ENCODE measurements at places on chromosomes 5 and 9.

DNA sequence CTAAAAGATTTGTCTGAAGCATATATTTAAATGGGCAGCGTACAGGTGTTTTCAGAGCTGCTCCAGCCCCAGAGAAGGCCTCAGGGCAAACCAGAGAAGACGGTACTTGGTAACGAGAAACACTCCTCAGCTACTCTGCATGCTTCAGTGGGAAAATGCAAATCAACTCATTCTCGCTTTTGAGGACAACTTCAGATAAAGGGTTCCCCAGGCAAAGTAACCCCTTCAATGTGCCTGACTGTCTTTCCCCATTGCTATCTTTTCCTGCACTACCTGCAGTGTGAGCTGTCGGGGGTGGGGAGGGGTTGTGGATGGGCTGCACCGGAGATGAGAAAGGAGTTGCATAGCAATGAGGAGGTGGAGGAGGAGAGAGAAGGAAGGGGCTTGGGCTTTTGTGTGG lies 339.7 kb upstream of the CLINT1 start:
- no peak for DNase-seq

DNA sequence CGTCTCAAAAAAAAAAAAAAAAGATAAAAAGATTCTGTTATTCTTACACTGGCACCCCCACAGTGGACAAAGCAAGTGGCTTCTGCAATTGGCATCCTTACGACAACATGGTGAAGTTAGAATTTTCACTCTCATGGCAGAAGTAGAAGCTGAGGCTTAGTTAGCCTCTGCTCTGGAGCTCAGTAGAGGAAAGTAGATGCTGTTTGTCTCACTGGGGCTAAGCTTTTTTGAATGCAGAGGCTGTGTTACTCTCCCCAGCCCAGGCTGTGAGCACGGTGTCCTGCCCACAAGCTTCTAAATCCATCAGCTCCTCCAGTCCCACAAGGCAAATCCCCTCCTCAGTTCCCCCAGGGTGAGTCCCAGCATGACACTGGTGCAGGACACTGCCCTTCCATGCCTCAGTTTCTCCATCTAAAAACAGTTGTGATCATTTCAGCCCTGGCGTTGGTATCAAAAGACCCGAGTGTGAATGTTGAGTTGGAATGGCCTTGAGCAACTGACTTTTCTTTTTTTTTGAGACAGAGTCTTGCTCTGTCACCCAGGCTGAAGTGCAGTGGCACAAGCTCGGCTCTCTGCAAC lies 22.6 kb upstream of the PHF19 start:
- DNase-seq: no peak

GRCh38 chr5:174751154-174752000 lies 27.0 kb downstream of the MSX2 start:
- no peak for DNase-seq

DNA sequence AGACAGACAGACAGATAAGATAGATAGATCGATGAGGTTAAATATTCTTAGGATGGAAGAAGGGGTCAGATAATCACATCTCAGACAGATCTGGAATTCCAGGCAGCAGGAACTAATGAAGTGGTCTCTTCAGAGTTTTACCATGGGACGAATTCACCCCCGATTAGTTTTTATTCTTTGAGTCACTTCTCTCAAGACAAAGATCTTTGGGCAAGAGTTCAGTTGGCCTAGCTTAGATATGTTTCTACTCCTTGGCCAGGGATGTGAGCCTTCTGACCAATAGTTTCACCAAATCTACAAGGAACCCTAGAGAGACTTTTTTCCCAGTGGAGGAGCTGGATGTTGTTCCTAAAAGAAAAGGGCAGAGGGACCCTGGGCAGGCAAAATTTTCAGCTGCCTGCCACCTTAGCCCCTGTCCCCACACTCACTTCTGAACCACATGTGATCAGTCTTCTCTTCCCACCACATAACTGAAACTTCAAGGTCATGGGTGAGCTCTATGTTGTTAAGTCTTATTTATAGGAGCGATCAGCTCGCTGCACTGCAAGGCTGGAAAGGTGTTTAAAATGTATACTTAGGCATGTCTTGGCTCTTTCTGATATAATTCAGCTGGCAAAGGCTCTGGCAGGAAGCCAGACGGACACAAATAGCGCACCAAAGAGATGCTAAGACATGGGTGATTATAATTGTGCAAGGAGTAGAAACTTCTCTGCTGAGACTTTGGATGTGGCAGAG lies 132.9 kb downstream of the PALM2AKAP2 start:
- no peak for DNase-seq

- no peak for DNase-seq
Observed at GRCh38 chr5:38297830-38298608, 39.7 kb downstream of the EGFLAM start.

DNA sequence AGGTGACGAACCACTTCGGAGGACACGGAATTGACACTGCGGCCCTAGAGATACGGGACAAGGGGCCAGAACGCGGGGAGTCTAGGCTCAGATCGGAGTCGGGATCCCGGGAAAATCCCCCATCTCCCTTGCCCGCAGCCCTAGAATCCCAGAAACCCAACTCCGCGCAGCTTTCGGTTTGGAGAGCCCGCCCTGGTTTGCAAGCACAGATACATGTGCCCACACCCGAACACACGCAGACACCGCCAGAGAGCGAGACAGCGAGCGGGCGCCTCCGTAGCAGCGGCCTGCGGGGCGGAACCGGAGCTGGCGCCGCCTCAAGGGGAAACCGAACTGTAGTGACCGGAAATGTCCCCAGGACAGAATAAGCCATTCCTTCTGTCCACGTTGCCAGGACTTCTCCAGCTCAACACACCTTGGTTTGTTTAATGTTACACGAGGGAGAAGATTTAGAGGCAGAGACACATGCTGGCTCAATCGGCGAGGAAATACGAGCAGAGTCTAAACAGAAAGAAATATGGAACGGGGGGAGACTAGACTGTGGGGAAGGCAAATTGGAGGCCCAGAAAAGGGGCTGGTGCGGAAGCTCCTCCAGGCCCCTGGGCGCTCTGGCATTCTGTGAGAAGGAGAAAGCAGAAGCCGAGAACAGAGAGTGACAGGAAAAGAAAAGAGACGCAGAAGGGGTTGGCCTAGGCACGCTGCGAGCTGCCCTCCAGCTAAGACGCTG lies 2.9 kb upstream of the PAX5 start:
- no peak for DNase-seq

DNA sequence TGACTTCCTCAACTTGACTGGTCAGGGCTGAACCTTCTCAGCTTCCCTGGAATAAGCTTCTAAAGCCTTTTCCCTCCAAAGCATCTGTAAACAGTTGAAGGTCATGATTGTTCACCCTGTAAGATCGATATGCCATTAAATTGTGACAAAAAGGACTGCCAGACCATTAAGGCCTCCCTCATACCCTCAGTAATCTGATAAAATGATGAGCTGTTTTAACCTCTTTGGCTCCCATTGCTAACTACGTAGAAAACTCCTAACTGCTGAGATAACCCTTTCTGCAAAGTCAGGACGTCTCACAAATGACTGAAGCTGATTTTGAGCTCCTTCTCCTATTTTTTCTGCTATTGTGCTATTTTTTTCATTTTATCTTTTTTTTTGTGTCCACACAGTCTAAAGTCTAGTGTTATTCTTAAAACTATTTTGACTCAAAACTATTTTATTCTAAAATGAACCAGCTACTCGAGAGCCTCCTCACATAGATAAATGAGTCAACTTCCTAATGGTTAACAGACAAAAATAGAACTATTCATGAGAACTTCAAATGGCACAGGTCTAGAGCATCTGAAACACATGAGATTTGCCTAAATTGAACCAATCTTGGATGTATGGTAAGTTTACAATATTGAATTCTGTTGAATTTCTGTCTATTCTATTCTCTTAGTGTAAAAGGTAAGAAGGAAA lies 395.6 kb upstream of the TLE4 start:
- DNase-seq: no peak

DNA sequence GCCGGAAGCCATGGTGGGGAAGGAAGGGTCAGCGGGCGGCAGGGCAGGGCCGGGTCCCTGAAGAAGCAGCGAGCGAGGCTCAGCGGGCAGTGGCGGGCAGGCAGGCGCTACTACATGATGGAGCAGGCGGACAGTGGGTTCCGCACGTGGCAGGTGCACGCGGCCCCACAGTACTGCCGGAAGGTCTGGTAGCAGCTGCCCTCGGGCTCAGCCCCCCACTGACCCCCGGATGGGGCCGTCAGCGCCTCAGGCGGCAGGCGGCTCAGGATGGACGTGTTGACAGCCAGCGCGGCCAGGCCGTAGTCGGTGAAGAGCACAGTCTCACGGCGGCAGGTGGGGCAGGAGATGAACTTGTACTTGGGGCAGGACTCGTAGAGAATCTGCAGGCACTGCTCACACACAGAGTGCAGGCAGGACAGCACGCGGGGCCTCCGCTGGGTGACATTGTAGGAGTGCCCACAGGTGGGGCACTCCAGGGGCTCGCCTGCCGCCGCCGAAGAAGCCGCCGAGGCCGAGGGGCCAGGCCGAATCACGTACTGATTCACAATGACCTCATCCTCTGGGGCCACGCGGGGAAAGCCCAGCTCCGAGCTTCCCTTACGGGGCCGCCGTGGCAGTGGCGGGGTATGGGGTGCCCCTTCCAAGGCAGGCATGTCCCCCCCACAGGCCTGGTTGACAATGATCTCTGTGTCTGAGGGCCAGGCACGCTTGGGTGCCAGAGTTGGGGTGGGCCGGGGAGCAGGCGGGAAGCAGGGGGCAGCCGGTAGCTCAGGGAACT lies 1.5 kb downstream of the RNF208 start:
- no peak for DNase-seq

- peak; percentile 68 for DNase-seq
Observed at GRCh38 chr5:135977375-135977928, 22.7 kb upstream of the LECT2 start.

DNA sequence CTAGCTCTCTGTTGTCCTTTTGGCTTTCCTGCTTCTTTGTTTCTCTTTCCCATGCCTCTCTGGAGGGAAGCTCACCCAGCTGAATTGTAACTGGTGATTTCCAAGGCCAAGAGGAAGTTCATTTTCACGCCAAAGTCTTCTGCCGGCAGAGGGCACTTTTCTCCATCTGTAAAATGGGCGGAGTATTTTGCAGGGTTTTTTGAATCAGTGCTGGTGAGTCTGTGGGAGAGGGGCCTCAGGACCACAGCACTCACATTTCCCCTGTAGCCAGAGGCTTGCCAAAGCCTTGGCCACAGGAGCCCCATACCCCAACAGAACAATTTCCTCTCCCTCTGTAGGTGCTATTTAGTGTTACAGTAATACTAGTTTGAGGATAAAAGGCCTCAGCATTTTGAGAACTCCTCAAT lies 42.3 kb upstream of the MATR3 start:
- no peak for DNase-seq

DNA sequence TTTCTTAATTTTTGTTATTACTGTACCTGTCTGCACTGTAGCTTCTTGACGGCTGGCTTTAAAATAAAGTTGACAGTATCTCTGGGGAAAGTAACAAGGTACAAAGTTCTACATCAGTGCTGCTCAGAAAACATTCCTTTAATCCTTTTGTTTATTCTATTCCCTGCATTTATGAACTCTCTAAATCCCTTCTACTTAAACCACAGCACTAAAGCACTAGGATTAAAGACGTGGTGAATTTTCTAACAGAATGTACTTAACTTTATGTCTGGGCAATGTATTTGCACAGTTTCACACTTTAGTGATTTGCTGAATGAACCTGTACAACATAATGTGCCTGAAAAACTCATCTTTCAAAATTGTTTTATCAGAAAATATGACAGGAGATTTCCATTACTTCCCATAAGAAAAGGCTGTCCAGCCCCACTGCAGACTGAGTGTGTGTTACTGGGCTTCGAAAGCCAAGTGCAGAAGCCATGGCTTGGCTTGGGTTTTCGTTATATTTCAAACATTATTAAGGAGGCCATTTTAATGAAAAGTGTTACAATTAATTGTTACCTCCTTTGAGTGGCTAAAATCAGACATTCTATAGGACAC lies 43.8 kb downstream of the LHFPL2 start:
- no peak for DNase-seq

GRCh38 chr9:86043999-86044398 lies 55.4 kb downstream of the GOLM1 start:
- no peak for DNase-seq

DNA sequence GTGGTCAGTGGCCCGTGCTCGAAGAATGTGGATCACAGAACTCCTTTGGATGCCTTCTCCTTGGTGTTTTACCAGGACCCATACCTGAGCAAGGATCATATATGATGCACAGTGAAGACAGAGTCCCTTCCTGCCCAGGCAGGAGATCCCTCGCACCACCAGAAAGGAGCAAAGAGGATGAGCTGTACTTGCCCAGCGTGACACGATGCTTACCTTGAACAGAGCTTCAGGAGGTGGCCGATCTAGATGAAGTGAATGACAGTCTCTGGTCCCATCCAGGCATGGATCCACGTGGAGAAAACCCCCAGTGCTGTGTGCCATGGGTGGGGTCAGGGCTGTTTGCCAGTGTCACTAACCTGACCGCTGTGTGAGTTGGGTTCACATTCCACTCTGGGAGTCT lies 455.4 kb downstream of the GADD45G start:
- no peak for DNase-seq

- DNase-seq: no peak
Observed at GRCh38 chr9:100756217-100756616, 178.3 kb downstream of the CAVIN4 start.

GRCh38 chr5:56516441-56516840 lies 283.3 kb upstream of the ANKRD55 start:
- no peak for DNase-seq

DNA sequence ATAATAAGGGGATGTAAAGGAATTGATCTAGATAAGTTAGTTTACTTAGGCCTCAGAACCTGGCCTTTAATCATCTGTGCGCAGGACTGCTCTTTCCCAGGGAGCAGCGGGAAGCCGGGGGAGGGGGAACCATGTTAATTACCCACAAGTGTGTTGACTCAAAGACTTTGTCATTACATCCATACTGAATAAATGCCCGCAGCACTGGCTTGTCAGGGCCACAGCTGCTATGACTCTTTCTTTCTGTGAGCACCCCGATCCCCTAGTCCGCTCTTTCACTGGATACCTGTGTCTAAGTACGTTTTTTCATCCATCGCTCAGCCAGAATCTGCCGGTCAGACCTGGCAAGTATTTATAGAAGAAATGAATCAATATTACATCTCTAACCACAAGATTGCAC lies 249.3 kb upstream of the DMRT1 start:
- no peak for DNase-seq

Data from tibial artery (tissue), 4 donors.